Fibroblast of skin of scalp (primary cell): ENCODE measurements at places on chromosomes 6 and 20.

- no peak for DNase-seq
Measured at GRCh38 chr20:10481676-10482075, 46.6 kb downstream of the SLX4IP start.

DNA sequence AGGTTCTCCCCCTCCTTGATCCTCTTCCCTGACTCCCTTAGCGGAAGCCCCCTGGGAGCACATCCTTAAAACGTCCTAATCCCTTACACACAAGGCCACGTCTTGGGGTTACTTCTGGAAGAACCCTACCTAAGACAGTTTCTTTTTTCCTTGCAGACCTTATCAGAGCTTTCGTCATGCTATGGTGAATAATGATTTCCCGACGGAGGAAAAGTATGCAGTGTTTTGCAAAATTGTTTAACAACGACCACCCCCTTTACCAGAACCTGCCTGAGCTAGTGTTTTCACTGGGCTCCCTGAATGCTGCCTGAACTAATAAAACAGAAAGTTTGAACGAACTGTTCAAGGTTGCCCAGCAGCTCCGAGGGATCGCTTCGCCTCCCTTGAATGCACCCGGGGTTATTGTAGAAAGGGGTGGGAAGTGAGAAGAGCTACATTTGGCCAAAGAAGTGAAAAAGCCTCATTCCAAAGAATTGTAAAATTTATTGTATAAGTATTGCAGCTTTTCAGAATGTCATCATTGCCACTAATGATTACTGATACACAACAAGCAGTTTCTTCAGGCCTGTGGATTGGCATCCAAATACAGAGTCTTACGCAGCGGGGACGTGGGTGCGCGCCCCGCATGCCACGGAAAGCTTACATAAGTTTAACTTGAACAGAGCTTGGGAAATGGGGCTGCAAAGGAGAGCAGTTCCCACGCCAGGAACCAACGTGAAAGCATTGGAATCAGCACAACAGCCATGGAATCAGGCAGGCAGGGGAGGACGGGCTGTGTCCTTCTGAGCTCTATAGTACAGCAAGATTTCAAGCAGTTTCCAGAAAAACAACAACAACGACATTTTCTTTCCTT, 27.9 kb upstream of the ZBP1 start:
- no peak for DNase-seq

DNA sequence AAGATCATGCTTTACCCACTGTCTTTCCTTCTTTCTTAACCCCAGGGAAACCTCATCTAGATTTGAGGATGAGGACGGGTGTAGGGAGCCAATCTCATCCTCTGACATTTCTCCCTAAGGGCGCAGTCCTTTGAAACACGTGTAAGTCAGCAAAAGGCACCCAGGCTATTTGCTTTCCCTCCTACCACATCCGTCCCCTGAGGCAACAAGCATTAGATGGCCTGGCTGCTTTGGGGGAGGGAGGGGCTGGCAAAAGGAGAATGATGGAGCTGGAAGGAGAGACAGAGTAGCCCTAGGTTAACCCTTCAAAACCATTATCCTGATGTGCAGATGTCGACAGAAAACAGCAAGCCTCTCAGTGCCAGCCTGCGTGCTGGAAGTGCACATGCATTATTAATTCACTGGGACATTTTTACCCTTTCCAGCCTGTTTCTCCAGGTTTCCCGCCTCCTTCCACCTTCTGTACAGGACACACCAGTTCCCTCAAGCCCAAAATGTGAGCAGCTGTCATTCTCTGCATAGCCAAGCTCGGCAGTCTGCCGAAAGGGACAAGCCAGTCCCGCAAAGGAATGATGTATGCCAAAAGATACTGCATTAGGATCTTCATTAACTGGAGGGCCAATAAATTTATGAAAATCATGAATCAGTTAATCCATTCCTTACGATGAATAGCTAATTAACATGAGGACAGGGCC, 547.2 kb downstream of the CD83 start:
- DNase-seq = peak; percentile 44

GRCh38 chr6:106800379-106800778, 171.0 kb downstream of the QRSL1 start:
- DNase-seq = no peak

- peak; percentile 84 for DNase-seq
Measured at GRCh38 chr6:31180500-31180899, 10.0 kb upstream of the POU5F1 start.

- DNase-seq = peak; percentile 26
Measured at GRCh38 chr20:46230801-46231282, 77.5 kb downstream of the CDH22 start.

- no peak for DNase-seq
Measured at GRCh38 chr6:25489399-25489798, 162.6 kb upstream of the SCGN start.

GRCh38 chr6:67666177-67666964, 968.7 kb upstream of the ADGRB3 start:
- no peak for DNase-seq

DNA sequence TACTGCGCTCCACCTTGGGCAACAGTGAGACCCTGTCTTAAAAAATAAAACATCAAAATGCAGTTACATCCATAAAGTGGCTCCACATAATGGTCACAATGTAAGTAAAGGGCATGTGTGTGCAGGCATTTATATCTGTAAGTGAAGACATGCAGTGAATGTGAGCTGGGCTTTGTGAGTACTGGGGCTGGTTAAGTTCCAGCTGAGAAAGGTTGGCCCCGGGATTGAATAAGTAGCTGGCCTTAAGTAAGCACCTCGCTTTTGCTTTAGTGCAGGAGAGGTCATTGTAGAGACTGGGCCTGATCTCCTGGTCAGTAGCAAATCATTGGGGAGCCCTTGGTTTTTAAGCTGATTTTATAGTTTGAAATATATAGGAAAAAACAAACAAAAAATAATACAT, 8.0 kb downstream of the QKI start:
- no peak for DNase-seq

- DNase-seq = no peak
Measured at GRCh38 chr20:60529149-60529548, 570.9 kb downstream of the CDH26 start.

DNA sequence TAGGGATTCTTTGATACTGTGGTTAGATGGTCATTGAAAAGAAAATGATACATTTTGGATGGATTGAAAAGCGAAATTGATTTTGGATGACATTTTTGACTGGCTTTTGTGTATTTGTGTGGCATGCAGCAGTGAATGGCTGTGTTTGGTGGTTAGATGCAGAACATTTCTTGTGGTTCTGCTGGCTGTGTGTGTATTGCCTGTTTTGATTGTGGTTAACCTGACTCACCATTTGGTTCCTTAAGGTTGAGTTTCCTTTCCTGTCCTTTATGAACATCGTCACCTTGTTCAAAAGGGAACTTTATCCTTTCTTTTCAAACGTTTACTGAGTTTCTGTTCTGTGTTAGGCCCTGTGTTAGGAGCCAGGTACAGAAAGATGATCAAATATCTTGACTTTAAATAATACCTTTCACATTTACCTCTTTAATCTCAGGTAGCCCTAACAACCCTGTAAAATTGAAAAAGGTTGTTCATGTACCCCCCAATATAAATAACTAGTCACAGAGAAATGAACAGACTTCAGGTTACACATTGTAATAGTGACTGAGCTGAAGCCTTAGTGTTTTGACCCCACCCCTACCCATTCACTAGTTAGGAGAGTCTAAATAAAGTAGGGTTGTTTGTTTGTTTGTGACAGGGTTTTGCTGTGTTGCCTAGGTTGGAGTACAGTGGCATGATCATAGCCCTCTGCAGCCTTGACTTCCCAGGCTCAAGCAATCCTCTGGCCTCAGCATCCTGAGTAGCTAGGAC, 23.8 kb downstream of the ANKS1A start:
- peak; percentile 44 for DNase-seq

- DNase-seq = peak; percentile 68
Measured at GRCh38 chr6:47146431-47147174, 104.5 kb upstream of the ADGRF1 start.

GRCh38 chr20:60632391-60633262, 619.4 kb upstream of the CDH4 start:
- peak; percentile 2 for DNase-seq

DNA sequence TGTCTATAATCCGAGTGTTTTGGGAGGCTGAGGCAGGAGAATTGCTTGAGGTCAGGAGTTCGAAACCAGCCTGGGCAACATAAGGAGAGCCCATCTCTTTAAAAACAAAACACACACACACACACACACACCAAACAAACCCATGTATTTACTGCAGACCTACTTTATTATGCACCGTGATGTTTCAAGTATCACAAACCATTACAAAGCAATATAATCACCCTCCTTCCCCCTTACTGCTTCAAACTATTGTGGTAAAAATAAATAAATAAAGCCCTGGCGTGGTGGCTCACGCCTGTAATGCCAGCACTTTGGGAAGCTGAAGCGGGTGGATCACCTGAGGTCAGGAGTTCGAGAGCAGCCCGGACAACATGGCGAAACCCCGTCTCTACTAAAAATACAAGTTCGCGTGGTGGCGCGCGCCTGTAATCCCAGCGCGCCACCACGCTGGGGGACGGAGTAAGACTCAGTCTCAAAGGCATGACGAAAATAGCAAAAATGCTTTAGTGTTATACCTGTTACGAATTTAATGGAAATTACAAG, 1.5 kb downstream of the TBCC start:
- DNase-seq = no peak

- DNase-seq = peak; percentile 19
Measured at GRCh38 chr6:105014954-105015353, 58.0 kb downstream of the LIN28B start.

GRCh38 chr6:29792123-29793035, 35.2 kb upstream of the HLA-G start:
- peak; percentile 26 for DNase-seq

DNA sequence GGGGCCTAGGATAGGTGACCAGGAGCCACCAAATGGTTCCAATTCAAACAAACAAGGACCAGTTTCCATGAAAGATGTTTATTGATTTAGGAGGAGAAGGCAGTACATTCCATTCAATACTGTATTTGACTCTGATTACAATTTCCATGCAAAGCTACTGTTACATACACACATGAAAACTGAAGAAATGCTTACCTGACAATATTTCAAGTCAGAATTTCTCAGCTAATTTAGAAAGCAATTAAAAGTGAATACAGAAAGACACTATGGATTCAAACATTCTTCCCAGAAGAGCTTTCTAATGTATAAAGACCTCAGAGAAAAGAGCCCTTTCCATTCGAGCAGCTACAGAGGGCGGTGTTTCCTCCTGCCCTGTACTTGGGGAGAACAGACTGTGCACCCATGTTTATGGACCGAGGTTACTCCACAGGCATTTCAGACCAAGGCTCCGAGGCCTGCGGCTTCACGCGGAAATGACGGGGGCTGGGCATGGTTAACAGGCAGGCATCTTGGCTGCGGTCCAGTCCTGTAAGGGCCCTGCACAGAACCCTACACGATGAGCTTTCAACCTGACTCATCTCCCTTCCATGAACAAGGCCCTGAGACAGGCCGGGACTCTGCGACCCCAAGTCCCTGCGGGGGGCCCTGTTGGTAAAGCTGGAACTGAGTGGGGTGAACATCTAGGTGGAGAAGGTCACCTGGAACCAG, 25.7 kb upstream of the TCFL5 start:
- peak; percentile 93 for DNase-seq
